ENCODE measurements at places on chromosomes 13 and 19.

DNA sequence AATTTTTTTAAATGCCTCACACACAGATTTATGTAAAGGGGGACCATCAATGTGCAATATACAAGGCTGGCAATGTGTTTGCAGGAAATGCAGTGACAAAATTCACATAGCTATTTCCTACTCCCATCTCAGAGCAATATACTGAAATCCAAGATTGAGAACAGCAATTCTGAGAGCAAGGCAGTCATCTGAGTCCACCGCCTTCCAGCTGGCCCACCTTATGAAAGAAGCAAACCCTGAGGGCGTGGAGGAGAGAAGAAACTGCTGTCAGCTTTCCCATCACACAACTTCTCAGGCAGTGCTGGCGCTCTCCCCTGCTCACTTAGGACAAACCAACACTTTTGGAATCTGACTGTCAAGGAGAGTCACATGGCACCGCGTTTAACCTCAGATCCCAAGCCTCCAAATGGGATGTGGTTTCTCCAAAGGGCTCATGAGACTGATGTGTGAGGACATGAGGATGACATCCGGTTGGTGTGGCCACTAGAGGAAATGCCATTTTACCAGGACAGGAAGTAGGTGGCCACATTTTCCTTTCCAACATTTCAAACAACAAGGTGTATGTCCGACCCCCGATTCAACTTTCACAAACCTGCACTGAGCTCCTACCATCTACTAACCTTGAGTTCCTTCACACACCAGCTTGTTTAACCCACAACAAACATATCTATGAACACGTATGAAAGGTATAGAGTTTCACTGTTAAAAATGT is 3.7 kb upstream of the DOCK9 start:
- no peak for DNase-seq

- DNase-seq: no peak
Observed at GRCh38 chr19:29643361-29643935, 21.8 kb upstream of the PLEKHF1 start.

- no peak for DNase-seq
Observed at GRCh38 chr13:26895081-26895807, 134.7 kb upstream of the GPR12 start.

DNA sequence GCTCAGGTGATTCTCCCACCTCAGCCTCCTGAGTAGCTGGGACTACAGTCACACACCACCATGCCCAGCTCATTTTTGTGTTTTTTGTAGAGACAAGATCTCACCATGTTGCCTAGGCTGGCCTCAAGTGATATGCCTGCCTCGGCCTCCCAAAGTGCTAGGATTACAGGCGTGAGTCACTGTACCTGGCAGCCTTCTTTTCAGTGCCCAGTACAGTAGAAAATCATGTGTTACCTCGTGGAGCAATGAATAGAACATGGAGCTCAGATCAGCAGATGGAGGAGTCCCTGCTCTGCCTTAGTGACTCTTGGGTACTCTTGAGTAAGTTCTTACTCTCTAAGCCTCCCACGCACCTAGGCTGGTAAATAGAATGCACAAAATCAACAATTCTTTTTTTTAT is 44.7 kb downstream of the THSD1 start:
- DNase-seq: no peak

GRCh38 chr19:23283925-23284324 is 33.7 kb upstream of the ZNF724 start:
- DNase-seq: peak; percentile 53

- DNase-seq: no peak
Observed at GRCh38 chr13:41562083-41562482, 104.7 kb downstream of the RGCC start.

- no peak for DNase-seq
Observed at GRCh38 chr19:31430381-31430780, 81.1 kb upstream of the TSHZ3 start.

GRCh38 chr13:29227576-29227975 is 367.9 kb downstream of the SLC7A1 start:
- DNase-seq: no peak
